ENCODE measurements at places on chromosomes 7 and 10. TPM values are rescaled to one million over a fixed set of nuclear protein-coding genes. Genes with fewer than 3 reads are reported as not detected.
A peak's percentile ranks its signal among the peaks of the same experiment; 100 is the strongest.

Gene LRMDA
- not detected for total RNA-seq

DNA sequence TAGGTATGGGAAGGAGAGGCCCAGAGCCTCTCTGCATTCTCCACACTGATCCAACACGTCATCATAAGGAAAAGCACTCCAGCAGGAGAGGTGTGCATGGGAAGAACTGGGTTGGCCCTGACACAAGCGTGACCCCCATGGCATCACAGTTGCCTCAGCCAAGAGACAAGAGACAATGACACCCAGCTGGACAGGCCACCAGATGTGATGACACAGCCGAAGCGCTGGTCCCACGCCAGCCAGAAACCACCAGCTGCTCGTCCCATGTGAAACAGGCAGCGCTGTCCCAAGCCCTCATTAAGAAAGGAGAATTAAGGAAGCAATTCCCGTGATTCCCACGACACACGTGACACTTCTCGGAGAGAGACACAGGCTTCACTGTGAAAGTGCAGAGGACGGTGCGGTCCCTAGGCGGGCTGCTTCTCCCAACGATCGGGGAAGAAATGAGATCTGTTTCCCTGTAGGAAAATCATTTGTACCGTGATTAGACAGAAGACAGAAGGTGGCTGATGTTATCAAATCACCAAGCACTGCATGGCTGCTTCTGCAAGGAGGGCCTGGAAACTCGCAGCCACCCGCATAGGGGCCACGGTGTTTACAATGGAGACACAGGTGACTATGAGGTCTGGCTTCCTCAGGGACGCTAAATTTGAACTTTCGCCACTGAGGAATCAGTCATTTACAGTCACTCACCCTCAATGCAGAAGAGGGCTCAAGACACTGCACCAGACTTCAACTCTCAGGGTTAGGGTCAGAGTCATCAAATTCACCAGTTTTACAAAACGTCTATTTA lies 74.5 kb downstream of the DIP2C start:
- DNase-seq, result no peak

GRCh38 chr7:95342642-95343307 lies 18.4 kb upstream of the PON1 start:
- no peak for DNase-seq

GRCh38 chr7:99928994-99929729 lies at the start of gene GJC3:
GJC3 (minus strand) TSS chr7:99929620; CDS start chr7:99929620, 0 bp downstream.
- DNase-seq, result peak; percentile 85

DNA sequence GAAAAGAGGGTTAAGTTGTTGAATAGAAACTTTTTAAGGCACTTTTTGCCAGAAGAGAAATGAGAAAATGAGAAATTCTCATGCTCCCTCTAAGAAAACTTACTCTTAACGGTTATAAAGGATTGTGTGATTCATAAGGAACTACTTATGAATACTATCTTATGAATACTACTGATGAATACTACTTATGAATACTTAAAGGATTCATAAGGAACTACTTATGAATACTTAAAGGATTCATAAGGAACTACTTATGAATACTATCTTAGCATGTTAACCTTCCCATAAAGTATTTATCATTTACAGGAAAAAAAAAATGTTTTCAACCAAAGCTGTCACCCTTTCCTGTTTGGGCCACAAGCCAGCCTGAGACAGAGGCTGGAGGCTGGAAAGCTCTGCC lies 53.1 kb upstream of the UCN3 start:
- DNase-seq, result no peak

Data from HT-29 (cell line).